ENCODE measurements at places on chromosomes 2 and 18. TPM values are rescaled to one million over a fixed set of nuclear protein-coding genes. Genes with fewer than 3 reads are reported as not detected.

GRCh38 chr2:27428978-27429541 is 629 bp downstream of the NRBP1 start:
- peak; percentile 57 for DNase-seq

DNA sequence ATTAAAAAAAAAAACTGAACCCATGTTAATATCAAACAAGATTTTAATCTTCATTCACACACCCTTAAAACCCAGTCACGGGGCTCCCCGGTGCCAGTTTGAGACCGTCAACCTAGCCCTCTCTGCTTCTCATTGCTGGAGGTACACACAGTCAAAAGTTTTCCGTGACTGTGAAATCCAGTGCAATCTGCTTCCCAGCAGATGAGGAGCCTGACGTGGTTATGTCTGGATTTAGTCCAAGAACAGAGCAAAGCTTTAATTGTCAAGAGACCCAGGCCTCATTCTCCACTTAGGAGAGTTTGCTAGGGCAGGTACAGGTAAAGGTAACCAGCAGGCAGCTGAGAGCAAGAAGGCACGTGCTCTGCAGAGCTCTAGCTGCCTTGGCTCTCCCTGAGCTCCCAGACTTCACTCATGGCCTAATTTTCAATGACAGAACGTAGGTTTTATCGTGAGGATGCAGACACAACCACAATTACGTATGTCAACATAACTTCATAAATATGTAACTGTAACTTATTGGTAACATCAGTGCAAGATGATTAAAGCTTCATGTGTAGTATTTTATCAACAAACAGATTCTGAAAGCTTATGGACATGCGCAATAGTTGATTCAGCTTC is 56.3 kb downstream of the SLC16A14 start:
- DNase-seq, result no peak

- no peak for DNase-seq
Observed at GRCh38 chr18:74375999-74376398, 60.4 kb downstream of the C18orf63 start.

GRCh38 chr2:106293271-106293783 is 99.2 kb upstream of the UXS1 start:
- DNase-seq, result no peak

DNA sequence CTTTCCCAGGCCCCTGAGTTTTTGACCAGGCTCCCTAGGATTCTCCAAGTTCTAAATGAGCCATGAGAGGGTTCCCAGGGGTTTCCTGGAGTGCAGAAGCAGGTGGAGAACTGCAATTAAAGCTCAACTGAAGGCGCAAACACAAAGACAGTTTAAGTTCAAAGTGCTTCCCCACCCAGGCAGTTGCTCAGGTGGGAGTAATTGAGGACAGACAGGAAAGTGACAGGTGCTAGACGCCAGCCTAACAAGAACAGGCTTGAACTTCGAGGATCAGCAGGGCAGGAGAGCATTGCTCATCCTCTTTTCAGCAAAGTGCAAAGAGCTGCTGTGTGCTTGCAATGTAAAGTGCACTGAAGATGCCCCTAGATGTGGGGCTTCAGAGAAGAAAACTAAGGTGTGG is 77.2 kb upstream of the ST8SIA3 start:
- no peak for DNase-seq

DNA sequence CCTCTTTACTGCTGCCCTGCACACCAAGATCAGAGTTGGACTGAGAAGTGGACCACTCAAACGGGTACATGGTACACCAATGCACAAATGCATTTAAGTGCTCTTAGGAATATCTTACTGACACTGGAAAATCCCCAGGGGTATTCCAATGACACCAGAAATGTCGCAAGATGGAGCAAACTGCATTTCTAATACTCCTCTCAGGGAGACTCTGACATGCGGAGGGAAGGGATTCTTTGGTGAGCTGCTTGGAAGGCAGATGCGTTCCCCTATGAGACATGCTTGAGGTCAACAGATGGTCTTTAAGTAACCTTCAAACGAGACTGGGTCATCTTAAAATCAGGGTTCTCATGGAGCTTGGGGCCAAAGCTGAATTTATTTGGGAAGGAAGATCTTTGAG is 521.8 kb upstream of the TCF4 start:
- DNase-seq, result no peak

GRCh38 chr2:172403402-172403801 is 24.0 kb upstream of the ITGA6 start:
- DNase-seq, result no peak

GRCh38 chr2:56456791-56457190 is 273.0 kb downstream of the CCDC85A start:
- DNase-seq, result no peak

- no peak for DNase-seq
Observed at GRCh38 chr2:224569654-224570053, 15.5 kb downstream of the CUL3 start.

DNA sequence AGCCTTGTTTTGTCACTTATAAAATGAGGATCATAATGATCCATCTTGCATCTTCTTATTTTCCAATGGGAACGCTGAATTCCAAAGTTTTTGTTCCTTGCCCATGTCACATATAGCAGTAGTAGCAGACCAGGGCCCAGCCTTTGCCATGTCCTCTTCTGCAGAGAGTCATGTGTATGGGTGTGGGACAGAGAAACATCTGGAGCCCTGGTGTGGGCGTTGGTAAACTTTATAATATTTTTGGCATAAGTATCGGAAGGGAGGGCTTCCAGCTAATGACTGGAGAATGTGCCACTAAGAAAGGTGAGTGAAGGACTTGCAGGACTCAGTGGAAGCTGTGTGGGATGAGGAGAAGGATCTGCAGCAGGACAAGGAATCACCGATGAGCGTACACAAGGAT is 157.2 kb downstream of the NCKAP5 start:
- DNase-seq, result no peak

DNA sequence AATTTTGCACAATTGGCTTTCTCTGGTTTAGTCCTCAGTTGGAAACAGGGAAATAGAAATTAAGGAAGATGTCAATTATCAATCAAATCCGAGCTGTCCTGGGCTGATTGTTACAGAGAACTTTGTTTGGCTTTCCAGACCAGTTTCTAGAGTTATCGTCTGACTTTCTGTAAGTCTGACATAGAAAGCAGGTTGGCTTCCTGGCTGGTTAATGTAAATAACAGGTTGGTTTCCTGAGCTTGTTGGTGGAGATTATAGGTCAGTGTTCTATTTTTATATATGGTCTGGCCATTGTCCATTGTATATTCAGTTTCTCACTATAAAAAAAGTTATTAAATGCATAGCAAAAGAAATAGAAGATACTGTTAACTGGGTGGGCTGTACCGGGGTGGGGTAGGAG is 204.8 kb downstream of the MBD2 start:
- no peak for DNase-seq

DNA sequence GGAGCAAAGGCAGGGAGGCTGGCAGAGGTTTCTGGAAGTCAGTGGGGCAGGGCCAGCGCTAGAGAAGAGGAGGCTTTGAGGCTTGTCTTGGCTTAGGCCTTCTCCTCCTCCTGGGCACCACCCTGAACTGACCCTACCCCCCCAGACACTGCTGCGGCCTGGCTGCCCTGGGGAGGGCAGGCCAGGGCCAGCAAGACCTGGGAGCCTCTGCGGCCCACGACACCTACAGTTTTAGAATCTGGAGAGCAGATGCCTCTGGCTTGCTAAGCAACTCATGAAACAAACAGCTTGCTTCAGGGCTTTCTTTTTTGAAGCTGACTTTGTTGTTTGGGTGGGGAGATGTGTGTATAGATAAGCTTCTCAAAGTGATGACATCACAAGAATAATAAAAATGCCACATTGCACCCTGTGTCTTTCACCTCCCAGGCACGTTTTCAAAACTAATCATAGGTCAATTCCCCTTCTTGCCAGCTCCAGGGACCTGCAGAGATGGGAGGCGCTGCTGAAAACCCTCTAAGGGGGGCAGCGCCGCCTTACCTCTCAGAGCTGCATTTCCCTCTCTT is 46.2 kb upstream of the SMAD7 start:
- no peak for DNase-seq

- no peak for DNase-seq
Observed at GRCh38 chr2:19890104-19890503, 11.7 kb downstream of the TTC32 start.

- DNase-seq, result no peak
Observed at GRCh38 chr2:151192681-151193080, 69.0 kb downstream of the RBM43 start.

- DNase-seq, result no peak
Observed at GRCh38 chr2:37011130-37011529, 44.8 kb upstream of the STRN start.

- DNase-seq, result no peak
Observed at GRCh38 chr2:69931832-69932595, 17.1 kb downstream of the MXD1 start.

GRCh38 chr2:45067859-45068570 is 58.8 kb upstream of the SIX2 start:
- peak; percentile 63 for DNase-seq

- DNase-seq, result no peak
Observed at GRCh38 chr2:144519934-144520731, at the start of gene ZEB2. TSS of gene ZEB2 (minus strand) at chr2:144520119. CDS start at chr2:144517350, 2,769 bp downstream.

DNA sequence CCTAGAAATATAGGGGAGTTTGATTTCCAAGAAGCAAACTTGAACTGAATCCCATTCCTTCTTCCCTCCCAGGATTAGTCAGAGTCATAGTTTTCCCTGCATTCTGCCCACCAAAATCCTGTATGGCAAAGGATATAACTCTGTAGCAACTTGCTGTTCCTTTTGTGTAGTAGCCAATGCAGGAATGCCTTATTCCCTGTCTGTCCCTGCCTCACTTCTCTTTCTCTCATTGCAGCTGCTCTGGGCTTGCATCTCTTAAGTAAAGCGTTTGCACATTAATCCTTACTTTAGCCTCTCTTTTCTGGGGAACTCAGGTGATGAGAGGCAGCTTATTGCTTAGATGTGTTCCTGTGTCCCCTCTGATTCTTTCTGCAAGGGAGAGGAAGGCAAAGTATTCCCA is 333.1 kb upstream of the VWC2L start:
- DNase-seq, result no peak

DNA sequence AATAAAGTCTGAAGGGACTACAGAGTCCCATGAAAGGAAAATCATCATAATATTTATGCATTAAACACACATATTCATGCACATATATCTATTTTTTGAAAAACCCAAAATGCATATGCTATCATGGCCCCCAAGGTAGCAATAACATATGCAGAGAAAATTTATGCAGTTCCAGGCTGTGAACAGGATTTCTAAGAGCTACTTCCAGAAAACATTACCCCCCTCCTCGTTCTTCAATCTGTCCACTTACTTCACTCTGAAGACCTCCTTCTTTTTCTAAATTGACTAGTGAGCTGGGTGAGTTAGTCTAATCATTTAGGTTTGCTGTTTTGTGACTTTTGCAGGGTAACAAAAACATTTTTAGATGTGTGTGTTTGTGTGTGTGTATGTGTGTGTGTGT is 376.4 kb upstream of the ZEB2 start:
- no peak for DNase-seq

- DNase-seq, result no peak
Observed at GRCh38 chr2:37268111-37268510, 36.7 kb downstream of the NDUFAF7 start.

DNA sequence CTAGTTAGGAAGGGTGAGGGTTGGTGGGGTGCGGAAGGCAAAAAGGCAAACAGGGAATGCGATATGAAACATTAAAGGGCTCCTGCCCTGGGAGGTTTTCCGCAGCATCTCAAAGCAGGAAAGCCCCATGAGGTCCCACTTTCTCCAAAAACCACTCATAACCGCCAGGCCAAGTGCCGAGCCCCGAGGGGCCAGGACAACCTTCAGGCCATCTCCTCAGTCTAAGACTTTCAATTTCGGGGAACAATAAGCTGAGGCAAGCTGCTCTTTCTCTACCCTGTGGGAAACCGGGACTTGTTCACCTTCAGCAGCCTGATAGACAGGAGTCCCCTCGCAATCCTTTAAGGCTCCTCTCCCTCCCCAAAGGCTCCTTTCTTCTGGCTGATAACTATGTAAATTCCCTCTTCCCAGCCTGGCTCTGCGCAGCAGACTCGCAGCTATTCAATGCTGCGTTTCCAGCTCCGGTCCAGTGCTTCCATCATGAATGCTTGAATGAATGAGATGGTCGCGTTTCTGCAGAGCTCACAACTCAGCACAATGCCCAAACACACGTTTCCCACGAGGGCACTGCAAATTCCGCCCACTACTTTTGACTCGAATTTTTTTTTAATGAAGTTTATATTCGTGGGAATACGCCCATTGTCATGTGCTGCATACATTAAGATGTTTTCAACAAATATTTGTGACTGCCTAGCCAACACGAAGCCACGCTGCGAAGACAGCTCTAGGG is 1.4 kb downstream of the LAMA1 start:
- DNase-seq, result no peak

- DNase-seq, result no peak
Observed at GRCh38 chr2:237456200-237456843, 30.7 kb upstream of the MLPH start.

GRCh38 chr2:120736624-120737339 is 1.1 kb downstream of the GLI2 start:
- no peak for DNase-seq

GRCh38 chr2:82345910-82346309 is 2041.4 kb upstream of the LRRTM1 start:
- no peak for DNase-seq

- DNase-seq, result no peak
Observed at GRCh38 chr2:137705296-137705695, 259.0 kb upstream of the HNMT start.

DNA sequence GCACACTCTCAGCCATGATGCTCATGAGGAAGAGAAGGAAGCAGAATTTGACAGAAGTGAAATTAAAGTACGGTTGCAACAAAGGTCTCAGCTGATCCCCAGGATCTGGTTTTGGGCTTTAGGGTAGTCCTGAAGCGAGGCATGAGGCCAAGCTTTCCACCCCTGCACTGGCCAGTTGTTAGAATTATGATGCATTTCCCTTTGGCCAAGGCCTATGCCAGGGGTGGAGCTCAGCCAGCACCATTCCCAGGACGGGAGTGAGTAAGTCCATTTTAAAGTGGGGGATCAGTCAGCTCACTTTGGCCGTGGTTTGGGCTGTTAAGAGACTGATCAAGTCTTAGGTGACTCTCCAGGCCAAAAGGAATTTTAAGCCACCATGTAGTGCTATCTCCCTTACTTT is 314.5 kb upstream of the MMADHC start:
- DNase-seq, result no peak

DNA sequence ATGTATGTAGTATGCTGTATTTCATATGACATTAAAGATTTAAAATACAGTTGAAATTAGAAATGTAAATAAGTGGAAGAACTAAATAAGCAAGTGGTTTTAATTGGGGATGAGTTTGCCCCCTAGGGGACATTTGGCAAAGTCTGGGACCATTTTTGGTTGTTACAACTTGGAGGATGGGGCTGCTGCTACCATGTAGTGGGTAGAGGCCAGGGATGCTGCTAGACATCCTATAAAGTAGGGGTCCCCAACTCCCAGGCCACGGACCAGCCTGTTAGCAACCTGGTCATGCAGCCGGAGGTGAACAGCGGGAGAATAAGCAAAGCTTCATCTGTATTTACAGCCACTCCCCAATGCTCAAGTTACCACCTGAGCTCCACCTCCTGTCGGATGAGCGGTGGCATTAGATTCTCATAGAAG is 27.9 kb upstream of the ASNSD1 start:
- DNase-seq, result no peak

The C2orf78 gene
- not detected for polyA plus RNA-seq

The PLGLB2 gene
- 4.8 TPM for polyA plus RNA-seq

The MEIS1 gene
- polyA plus RNA-seq, result 314 TPM

The PIEZO2 gene
- 21.1 TPM for polyA plus RNA-seq

The SLC23A3 gene
- 1.2 TPM for polyA plus RNA-seq

The CAD gene
- 39.9 TPM for polyA plus RNA-seq

The KCNG2 gene
- 0.14 TPM for polyA plus RNA-seq

The INHBB gene
- 1.1 TPM for polyA plus RNA-seq

The KLHL41 gene
- 0.99 TPM for polyA plus RNA-seq

The UGT1A10 gene
- not detected for polyA plus RNA-seq

The TMEM169 gene
- polyA plus RNA-seq, result 3.4 TPM

The IL1RL2 gene
- 1.2 TPM for polyA plus RNA-seq

The LIPG gene
- polyA plus RNA-seq, result 58.8 TPM

Measured in left renal pelvis (tissue), 4 donors.